ENCODE measurements at places on chromosomes 16 and 17. TPM values are rescaled to one million over a fixed set of nuclear protein-coding genes. Genes with fewer than 3 reads are reported as not detected.

DNA sequence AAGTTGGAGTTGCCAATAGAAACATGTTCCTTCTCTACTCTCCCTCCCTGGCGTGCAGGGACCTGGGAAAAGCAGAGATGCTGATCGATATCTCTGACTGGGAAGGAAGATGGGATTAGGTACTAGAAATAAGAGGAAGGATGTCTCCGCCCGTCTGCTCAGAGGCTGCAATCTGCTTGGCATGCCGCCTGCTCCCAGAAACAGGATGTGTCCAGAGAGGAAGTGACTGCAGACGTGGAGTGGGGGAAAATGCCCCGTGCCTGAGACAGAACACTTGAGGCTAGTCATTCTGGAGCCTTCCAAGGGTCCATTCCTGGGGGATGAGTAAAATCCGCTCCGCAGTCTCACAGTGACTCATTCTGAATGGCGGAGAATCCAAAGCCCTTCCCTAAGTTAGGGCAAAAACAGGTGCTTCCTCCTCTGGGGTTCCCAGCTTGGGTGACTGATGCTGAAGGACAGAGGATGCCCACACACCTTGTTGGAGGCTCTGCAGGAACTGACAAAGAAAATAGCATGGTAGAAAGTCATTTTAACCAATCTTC, 45.0 kb upstream of the SMURF2 start:
- DNase-seq = peak; percentile 85
- peaks cover 46% of the 10 kb centered on the region for H3K4me1 ChIP-seq
- no peak overlapping the region for H3K27ac ChIP-seq
- no peaks in the 10 kb centered on the region for H3K27me3 ChIP-seq

The USP43 gene
- not detected for polyA plus RNA-seq

The BAIAP3 gene
- polyA plus RNA-seq = 0.51 TPM

DNA sequence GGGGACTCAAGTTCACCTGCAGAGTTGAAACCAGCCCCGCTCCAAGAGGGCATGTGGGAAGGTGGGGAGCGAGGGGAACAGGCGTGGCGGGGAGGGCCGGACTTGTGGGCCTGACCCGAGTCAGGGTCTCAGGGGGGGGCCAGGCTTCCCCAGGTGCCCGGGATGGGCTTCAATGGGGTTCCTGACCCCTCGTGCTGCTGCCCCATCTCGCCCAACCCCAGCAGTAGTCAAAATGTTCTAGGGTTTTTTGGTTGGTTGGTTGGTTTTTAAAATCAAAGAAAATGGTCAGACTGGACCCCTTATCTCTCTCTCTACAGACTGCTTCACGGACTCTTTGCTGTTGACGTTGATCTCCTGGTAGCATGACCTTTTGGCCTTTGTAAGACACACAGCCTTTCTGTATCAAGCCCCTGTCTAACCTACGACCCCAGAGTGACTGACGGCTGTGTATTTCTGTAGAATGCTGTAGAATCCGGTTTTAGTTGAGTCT, 69.5 kb downstream of the AMFR start:
- peaks cover 4% of the 10 kb centered on the region for H3K36me3 ChIP-seq
- peak overlapping the region; percentile 81 for H3K4me3 ChIP-seq
- peaks cover 19% of the 10 kb centered on the region for H3K4me1 ChIP-seq
- DNase-seq = no peak
